Endothelial cell (in vitro differentiated cells): ENCODE measurements at places on chromosomes 16 and 17.

GRCh38 chr16:3485821-3486505 is 9.3 kb downstream of the C16orf90 start:
- no peak for DNase-seq

DNA sequence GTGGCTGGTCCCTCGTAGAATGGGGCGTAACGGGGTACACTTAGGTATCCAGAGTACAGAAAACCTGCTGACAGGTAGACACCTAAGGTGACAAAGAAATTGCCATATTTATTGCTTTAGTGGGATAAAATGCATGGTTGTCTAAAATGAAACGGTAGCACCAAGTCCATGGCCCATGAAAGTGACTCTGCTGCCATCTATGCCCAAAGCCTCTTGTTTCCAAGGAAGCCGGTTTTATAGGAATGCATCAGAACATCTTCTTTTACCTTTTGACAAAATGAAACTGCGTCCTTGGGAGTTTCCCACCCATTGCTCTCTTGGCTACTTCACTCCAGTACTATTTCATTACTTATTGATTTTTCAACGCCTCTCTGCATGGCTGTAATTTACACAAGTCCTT is 151.3 kb upstream of the ZFHX3 start:
- DNase-seq = no peak

- DNase-seq = no peak
These were observed 5.9 kb upstream of the MAP2K3 start for GRCh38 chr17:21278450-21279197.

- no peak for DNase-seq
These were observed 9.7 kb downstream of the ENPP7 start for GRCh38 chr17:79740413-79740812.

- no peak for DNase-seq
These were observed 390 bp downstream of the ZNRF1 start for GRCh38 chr16:74999219-74999608.

- DNase-seq = no peak
These were observed 244.7 kb downstream of the RBFOX3 start for GRCh38 chr17:79365836-79366770.

DNA sequence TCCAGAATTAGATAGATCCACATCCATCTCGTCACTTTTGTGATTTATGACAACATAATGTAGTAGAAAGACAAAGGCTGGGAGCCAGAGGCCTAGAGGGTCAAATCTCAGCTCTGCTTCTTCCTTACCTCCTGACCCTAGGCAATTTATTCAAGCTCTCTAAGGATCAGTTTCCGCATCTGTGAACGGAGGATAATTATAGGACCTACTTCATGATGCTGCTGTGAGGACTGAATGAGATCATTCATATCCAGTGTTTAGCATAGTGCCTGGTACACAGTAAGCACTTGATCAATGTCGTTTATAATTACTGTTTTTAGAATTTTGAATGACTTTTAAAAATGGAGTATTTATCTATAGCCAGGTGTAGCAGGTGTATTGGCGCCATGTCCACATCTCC is 128.4 kb downstream of the SHISA9 start:
- DNase-seq = no peak

GRCh38 chr17:9071811-9072498 is 50.6 kb downstream of the NTN1 start:
- no peak for DNase-seq

DNA sequence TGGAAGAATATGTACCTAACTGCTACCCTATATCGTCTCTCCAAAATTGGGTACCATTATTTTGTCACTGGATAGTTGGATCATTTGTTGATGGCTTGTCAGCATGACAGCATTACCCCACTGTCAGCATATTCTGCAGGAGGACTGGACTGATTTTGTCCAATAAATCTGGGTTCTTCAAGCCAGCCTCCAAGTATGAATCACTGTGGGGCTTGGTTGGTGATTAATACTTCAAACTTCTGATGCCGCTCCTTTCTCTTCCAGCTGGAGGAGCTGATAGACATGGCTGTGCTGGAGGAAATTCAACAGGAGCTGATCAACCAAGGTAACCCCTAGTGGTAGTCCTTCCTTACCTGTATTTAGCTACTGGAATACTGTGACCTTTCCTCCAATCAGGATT is 2.5 kb downstream of the RPAIN start:
- no peak for DNase-seq

- no peak for DNase-seq
These were observed 10.9 kb downstream of the RBBP6 start for GRCh38 chr16:24550295-24550694.

DNA sequence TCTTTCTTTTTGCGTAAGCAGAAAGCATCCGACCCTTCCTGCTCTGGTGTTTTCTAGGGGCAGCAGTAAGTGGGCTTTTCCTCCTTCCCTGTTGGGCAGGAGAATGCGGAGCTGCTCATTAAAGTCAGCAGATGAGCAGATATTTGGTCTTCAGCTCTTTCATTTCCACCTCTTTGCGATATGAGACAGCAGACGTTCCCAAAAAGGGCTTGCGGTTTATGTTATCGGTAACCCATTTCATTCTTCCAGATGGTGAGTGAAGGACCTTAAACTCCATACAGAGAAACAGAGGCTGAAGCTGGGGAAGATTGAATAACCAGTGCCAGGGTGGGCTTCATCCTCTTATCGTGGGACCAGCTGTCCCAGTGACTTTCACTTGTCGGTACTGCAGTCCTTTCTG is 40.7 kb downstream of the KSR1 start:
- no peak for DNase-seq

DNA sequence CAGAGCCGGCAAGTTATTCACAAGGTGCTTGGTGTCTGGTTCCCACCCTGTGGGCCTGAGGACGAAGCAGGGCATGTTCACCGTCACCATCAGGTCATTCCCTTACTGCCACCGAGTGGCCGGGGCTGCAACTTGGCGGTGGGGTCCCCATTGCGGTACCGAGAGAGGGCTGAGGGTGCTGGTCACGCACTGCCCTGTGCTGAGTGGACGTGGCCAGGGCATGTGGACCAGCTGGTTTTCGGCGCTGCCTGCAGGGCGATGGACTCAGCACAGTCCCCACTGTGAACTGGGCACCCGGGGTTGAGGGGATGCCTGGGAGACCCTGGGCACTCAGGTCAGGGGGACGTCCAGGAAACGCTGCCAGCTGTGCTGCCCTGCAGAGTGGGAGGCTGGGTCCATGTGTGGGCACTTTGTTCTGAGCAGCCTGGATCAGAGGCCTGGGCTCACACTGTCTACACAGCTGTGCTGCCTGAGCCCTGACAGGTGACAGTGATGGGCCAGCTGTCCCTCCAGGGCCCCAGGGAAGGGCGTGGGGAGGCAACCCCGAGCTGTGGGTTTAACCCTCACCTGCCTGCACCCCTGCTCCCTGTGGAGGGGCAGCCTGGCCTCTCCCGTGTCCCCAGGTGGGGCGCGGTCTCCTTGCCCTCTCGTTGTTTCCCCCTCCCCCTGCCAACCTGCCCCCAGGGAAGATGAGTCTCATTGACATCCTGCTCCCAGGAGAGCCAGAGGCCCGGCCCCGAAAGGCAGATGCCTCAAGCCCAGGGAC is 39.3 kb upstream of the GNG13 start:
- no peak for DNase-seq

DNA sequence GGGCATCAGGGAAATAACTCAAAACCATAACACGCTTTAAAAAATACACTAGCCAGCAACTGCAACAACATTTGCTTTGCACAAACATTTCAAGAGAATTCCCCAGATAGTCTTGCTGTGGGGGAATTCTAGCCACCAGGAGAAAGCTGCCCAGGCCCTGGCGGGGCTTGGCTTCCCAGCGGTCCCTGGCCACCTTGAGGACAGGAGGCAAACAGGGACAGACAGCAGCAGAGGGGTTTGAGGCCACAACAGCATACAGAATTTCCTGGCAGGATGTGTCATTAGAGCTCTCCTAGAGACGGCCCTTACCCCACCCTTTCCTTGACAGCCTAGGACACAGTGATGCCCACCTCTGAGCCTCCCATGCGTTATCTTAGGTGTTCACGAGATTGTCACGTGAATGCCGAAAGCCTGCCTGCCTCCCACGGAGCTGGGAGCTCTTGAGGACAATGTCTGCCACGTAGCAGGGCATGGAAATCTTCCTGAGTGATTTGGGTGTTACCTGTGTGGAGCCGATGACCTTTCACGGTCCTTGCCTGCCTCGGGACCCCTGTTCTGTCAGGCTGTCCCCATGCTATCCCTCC is 114.3 kb downstream of the RBFOX3 start:
- DNase-seq = no peak

DNA sequence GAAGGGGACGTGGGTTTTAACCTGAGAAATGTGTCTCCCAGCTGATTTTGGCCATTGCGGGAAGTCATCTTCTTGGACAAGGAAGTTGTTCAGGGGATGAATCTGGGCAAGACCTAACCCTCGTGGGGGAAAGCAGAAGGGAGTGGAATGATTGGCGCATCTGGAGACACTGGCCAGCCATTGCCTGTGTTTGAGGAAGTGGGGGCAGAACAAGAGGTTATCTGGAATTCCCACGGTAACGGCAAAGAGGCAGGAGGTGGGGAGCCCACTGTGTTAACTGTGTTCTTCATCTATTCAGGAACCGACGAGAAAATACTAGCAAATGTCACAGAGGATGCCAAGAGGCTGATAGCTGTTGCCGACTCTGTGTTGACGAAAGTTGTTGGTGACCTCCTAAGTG is 66.9 kb downstream of the RNF213 start:
- DNase-seq = no peak

- no peak for DNase-seq
These were observed 539.4 kb downstream of the MAF start for GRCh38 chr16:79061181-79061580.

DNA sequence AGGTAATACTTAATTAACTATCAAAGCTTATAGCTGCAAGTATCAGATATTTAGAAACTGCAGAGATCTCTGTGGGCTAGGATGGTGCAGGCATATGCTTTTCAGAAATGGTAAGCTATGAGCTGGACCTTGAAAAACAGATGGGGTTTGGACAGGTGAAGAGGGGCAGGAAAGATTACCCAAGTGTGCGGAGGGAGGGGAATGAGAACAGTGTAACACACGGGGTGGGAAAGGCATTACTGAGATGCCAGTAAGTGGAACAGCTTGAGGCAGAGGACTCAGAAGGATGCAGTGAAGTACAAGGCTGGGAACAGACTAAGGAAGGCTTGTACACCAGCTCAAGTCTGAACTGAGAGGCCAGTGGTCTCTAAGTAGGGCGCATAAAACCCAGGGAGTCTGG is 22.1 kb upstream of the EVPL start:
- DNase-seq = no peak

DNA sequence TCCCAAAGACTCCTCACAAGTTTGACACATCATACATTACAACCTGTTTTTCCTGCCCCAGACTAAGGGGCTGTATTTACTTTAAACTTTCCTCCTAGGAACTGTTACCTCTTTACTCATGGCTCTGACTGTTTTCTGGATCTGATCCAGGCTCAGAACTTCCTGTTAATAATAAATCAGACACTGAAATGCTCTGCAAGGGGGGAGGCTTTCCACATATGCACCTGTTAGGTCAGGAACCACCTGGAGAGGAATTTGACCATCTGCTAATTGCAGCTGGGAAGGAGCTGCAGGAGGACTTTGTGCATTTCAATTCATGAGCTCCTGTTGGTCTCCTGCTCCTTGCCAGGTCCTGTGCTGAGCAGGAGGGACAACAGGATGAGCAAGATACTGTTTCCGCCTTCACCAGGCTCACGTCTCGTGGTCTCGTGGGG is 476.9 kb upstream of the CDH5 start:
- no peak for DNase-seq

GRCh38 chr17:47057830-47058229 is 78.8 kb upstream of the RPRML start:
- no peak for DNase-seq
